NCI-H1436 (cell line): ENCODE measurements at places on chromosomes 2 and 18.

- peak; percentile 47 for DNase-seq
Observed at GRCh38 chr2:88671786-88672427, 19.6 kb upstream of the RPIA start.

DNA sequence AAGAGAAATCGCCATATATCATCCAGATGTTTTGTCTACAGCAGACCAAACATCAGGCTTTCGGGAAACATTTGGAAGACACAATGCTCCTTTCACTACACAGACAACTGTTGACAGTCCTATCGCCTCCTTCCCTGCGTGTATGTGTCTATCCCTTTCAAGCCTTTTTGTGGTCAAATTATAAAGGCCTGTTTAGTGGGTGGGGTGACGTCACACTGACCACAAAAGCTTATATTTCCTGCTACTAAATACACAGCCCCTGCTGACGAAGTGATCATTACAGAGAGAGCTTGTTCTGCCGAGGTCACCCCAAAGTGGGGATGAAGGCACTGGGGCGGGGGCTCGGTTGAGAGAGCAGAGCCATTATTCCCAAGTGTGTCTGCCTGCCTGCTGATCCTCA lies 302.7 kb upstream of the TNP1 start:
- DNase-seq = no peak

- peak; percentile 2 for DNase-seq
Observed at GRCh38 chr18:46622999-46623398, 34.0 kb downstream of the LOXHD1 start.

GRCh38 chr2:190877436-190877835 lies 3.2 kb upstream of the GLS start:
- DNase-seq = no peak

DNA sequence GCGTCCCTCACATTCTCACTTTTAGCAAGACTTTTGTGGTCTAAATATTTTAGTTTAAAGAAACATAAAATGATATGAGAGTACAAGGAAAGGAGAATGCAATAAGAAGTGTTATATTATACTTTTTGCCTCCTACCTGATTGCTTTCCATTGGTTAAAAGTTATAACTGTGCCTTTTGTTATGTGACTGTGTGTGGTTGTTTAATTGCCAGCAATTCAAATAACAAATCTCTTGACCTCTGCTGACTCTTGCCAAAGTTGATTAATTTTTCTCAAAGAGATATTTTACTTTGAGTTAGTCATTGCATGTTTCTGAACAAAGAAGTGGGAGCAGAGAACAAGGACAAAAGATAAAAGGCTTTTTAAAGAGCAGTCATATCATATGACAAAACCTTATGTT lies 599.5 kb downstream of the SUCLG1 start:
- no peak for DNase-seq

DNA sequence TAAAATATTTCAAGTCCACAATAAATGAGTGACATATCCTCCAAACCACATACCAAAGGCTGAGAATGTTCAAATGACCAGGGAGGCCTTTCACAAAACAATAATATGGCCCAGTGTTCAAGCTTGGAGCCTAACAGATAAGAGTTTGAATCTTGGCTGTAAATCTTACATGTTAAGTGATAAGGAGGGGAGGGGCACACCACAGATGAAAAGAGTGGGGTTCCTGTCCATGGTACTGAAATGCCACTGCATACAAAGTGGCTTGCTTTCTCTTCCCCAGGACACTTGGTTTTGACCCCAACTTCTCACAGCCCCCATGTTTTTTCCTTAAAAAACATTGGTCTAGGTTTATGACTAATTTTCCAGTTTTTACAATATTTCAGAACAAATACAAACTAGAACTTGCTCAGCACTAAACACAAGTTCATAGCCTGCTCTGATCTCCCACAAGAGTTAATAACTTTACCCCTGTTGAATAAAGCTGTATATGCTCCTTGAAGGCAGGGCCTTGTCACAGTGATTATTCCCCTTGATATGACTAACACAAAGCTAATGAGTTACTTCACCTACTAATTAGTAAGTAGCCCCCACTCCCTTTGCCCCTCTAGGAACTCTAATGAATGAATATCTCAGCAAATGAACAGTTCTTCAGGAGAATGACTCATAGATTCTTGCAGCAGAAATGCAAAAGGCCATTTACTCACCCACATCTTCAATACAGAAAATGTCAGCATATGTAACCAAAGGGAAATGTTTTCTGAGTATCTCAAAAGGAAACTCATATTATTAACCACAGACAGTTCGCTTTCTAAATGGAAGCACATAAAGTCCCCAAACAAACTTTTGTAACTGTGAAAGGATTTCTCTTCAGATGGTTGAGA lies 142.2 kb downstream of the SATB2 start:
- no peak for DNase-seq

GRCh38 chr18:23194997-23195957 lies 60.0 kb downstream of the CABLES1 start:
- DNase-seq = no peak

DNA sequence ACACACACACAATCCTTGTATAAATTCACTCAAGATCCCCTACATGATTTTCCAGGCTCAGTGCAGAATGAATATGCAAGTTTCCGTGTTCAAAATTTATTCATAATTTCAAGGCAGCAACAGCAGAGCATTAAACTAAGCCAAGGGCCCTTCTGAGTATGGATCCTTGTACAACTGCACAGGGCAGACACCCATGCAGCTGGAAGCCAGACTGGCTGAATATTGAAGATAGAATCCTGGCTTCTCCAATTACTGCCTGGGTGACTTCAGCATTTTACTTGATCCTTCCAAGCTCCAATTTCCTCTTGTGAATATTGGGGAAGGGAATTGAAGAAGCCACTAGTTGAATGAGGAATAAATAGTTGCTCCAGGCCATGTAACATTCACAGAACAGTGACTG lies 267.9 kb upstream of the REG3G start:
- no peak for DNase-seq

- no peak for DNase-seq
Observed at GRCh38 chr18:58055890-58056558, 12.0 kb downstream of the NEDD4L start.

GRCh38 chr2:10548626-10549025 lies 100.5 kb upstream of the ODC1 start:
- no peak for DNase-seq

- peak; percentile 28 for DNase-seq
Observed at GRCh38 chr18:80109676-80110078, 615 bp downstream of the ADNP2 start.

DNA sequence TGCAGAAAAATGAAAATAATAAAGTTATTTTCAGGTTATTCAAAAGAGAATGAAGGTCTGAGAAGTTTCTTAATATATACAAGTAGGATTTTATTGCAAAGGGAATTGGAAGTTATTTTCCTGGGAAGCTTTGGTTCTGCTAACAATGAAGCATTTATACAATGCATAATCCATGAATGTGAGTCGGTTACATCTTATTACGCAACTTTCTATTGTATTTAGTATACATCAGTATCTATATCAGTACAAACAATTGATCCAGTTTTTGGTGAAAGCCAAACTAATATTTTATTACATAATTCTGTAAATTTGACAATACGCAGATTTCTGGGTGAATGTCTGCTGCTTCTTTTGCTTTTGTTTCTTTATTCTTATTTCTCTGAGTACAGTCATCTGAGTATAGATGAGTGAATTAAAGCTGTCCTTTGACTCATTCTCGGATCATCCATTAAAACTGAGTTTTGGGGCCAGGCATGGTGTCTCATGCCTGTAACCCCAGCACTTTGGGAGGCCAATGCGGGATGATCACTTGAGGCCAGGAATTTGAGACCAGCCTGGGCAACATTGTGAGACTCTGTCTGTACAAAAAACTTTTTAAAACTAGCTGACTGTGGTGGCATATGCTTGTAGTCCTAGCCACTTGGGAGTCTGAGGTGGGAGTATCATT lies 108.5 kb downstream of the SOCS6 start:
- DNase-seq = no peak

- DNase-seq = peak; percentile 34
Observed at GRCh38 chr2:172905937-172906811, 169.5 kb upstream of the MAP3K20 start.

DNA sequence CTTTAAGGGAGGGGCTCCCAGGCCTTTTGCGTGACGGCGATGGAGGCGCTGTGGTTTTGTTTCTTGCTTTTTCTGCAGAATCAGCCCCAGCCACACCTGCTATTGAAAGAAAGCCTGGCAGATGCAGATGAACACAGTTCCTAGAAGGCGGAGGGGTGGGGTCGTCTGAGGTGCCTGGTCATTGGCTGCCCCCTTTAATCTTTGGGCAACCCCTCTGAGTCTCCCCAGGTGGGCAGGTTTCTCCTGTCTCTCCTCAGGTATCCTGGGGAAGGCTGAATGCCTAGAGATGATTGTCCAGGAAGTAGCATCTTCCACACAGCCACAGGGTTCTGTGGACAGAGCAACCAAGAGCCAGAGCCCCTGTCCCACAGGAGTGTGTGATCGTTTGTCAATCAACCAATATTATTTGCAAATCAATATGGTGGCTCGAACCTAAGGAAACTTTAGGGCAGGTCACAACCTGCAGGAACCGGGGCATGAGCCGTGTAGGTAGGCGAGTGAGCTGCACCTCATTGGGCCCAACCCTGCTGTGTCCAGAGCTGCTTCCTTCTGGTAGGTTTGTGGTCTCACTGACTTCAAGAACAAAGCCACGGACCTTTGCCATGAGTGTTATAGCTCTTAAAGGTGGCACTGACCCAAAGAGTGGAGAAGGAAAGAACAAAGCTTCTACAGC lies 104.3 kb downstream of the NDUFA10 start:
- no peak for DNase-seq

- DNase-seq = no peak
Observed at GRCh38 chr18:50679056-50679455, 119.2 kb downstream of the MAPK4 start.

GRCh38 chr18:47075098-47075883 lies 39.9 kb upstream of the ELOA2 start:
- no peak for DNase-seq

GRCh38 chr2:181887045-181887444 lies 4.5 kb upstream of the ITPRID2 start:
- DNase-seq = no peak

DNA sequence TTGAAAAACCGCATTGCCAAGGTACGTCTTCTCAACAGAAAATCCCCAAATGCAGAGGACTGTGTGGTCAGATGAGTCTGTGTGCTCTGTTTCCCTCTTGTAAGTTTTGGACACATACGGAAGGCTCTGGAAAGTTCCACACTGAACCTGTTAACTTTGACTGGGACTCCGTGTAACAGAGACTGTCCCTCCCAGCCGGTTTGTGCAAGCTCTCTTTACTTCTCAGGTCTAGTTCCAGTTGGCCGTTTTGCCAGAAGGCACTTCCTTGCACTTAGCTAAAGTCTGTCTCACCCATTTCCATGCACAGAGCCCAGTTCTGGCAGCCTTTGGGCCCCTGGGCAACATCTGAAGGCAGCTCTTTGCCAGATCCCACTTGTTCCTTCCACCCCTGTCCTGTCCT lies 22.0 kb downstream of the EFHD1 start:
- DNase-seq = no peak

- no peak for DNase-seq
Observed at GRCh38 chr18:44802508-44802907, 121.8 kb downstream of the SETBP1 start.

DNA sequence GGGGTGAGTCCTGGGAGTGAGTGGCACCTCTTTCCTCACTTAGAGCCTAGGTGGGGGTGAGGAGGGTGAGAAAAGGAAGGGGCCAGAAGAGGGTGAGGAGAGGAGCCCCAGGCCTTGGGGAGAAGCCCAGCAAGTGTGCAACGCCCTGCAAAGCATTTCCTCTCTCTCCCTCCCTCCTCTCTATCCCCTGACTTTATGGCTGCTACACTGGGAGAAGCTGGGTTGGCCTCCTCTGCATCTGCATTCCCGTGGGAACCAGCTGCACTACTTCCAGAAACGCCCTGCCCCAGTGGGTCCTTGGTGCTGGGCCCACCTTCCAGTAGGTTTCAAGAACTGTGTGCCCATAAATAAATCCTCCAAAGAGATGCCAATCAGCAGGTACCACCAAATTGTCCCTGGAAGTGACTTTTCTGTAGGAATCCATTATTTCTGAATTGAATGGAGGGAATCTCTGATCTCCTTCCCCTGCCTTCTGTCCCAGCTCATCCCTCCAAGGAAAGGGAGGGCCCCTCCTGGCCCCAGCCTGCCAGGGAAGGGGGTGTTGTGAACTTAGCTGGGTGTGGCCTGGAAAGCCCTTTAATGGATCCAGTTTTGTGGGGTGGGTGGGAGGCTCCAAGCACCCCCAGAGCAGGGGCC lies 95.7 kb upstream of the BOD1L2 start:
- no peak for DNase-seq

GRCh38 chr18:23300231-23300805 lies 152.8 kb upstream of the RIOK3 start:
- no peak for DNase-seq
